ENCODE measurements at places on chromosomes 12 and 14.

- no peak for DNase-seq
- H3K27me3 ChIP-seq, result no peaks in the 10 kb centered on the region
- H3K4me1 ChIP-seq, result no peaks in the 10 kb centered on the region
- H3K27ac ChIP-seq, result no peak overlapping the region
- H3K36me3 ChIP-seq, result no peaks in the 10 kb centered on the region
- H3K4me3 ChIP-seq, result no peak overlapping the region
Observed at GRCh38 chr12:69459477-69459876, 10.7 kb upstream of the FRS2 start.

- DNase-seq, result no peak
- H3K4me1 ChIP-seq, result peaks cover 11% of the 10 kb centered on the region
Observed at GRCh38 chr14:57866199-57866705, 360 bp upstream of the SLC35F4 start.

GRCh38 chr14:103393676-103394626 lies 8.7 kb downstream of the MARK3 start:
- peak overlapping the region; percentile 87 for H3K27ac ChIP-seq
- H3K4me3 ChIP-seq, result peak overlapping the region; percentile 46
- H3K4me1 ChIP-seq, result peaks cover 97% of the 10 kb centered on the region
- no peaks in the 10 kb centered on the region for H3K36me3 ChIP-seq

- peaks cover 21% of the 10 kb centered on the region for H3K36me3 ChIP-seq
- H3K27me3 ChIP-seq, result no peaks in the 10 kb centered on the region
- peaks cover 82% of the 10 kb centered on the region for H3K4me1 ChIP-seq
- peak overlapping the region; percentile 91 for H3K27ac ChIP-seq
- peak; percentile 76 for DNase-seq
- peak overlapping the region; percentile 48 for H3K4me3 ChIP-seq
Observed at GRCh38 chr12:49808686-49809380, 19.4 kb downstream of the NCKAP5L start.

- peak overlapping the region; percentile 33 for H3K4me3 ChIP-seq
- no peaks in the 10 kb centered on the region for H3K27me3 ChIP-seq
- DNase-seq, result no peak
- H3K36me3 ChIP-seq, result no peaks in the 10 kb centered on the region
- peaks cover 76% of the 10 kb centered on the region for H3K4me1 ChIP-seq
Observed at GRCh38 chr12:46410495-46410894, 37.9 kb upstream of the SLC38A2 start.

- H3K36me3 ChIP-seq, result no peaks in the 10 kb centered on the region
- H3K4me1 ChIP-seq, result no peaks in the 10 kb centered on the region
- H3K4me3 ChIP-seq, result no peak overlapping the region
- no peak overlapping the region for H3K27ac ChIP-seq
- DNase-seq, result no peak
- H3K27me3 ChIP-seq, result no peaks in the 10 kb centered on the region
Observed at GRCh38 chr12:73906757-73907156, 630.9 kb upstream of the ATXN7L3B start.

- H3K4me1 ChIP-seq, result peaks cover 81% of the 10 kb centered on the region
- H3K27ac ChIP-seq, result peak within 1 kb of the TSS; percentile 98
- no peaks in the 10 kb centered on the region for H3K27me3 ChIP-seq
- DNase-seq, result peak; percentile 83
Observed at GRCh38 chr14:58298477-58299400, at the start of gene ARID4A. TSS of gene ARID4A (plus strand) at chr14:58298555. CDS start at chr14:58299855, 1,300 bp downstream.

GRCh38 chr12:79295572-79295971 lies 395.2 kb downstream of the PAWR start:
- no peak overlapping the region for H3K4me3 ChIP-seq
- DNase-seq, result no peak
- no peak overlapping the region for H3K27ac ChIP-seq
- H3K4me1 ChIP-seq, result no peaks in the 10 kb centered on the region
- H3K36me3 ChIP-seq, result no peaks in the 10 kb centered on the region
- no peaks in the 10 kb centered on the region for H3K27me3 ChIP-seq

Measured in left ventricle myocardium inferior (tissue), 1 donor.